ENCODE measurements at places on chromosomes 2 and 18.

DNA sequence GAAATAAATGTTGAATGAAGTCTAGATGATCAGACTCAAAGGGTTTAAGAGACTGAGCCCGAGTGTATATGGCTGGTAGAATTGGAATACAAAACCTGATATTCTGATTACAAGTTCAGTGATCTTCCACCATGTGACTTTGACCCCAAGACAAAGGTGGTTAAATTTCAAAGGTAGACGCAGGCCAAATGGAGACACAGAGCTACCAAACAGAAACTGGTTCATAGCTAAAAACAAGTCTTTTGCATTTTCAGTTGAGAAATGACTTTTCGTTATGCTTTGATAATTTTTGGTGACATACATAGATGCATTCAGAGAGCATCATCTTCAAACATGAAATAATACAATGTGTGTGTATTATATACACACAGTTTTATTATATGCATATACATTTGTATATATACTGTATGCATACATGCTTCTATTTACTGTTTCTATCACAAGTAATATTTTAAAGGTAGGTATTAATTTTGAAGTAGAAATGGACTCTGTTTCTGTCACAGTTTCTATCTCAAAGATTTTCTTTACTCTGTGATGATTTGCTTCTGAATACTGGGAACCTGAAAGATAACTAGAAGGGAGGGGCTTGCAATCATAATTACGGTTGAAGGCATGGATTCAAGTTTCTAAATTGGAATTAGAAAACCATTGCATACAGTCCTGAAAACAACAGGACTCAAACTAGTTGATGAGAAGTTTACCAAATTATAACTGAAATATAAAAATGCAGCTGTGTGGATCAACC is 142.3 kb downstream of the ABCA12 start:
- DNase-seq = no peak

- DNase-seq = no peak
These were observed 218.9 kb upstream of the COPS8 start for GRCh38 chr2:236866542-236867340.

- DNase-seq = no peak
These were observed 60.0 kb downstream of the ZEB2 start for GRCh38 chr2:144459937-144460336.

GRCh38 chr2:48531141-48531648 is 1.2 kb downstream of the STON1 start:
- DNase-seq = no peak

DNA sequence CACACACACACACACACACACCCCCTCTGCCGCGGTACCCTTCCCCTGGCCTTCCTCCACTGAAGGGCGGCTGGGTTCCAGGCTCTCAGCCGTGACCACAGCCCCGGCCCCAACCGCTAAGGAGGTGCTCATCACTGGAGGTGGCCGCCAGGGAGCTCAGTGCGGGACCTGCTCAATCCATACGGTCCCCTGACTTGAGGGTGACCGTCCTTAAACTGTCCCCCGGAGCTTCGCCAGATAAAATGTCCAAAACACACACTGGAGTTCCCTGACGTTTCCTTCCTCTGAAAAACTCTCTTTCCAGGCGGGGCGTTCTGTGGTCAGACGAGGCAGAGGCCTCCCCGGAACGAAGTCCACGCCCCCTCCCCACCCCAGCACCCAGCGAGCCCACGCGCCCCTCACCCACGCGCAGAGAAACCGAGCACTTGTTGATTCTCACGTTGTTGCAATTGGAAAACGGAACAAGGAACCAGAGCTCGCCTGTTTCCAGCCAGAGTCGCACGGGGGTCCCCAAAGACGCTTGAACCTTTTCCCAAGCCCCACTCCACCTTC is 1.4 kb downstream of the MBP start:
- peak; percentile 61 for DNase-seq

GRCh38 chr18:73688851-73689711 is 458.6 kb downstream of the FBXO15 start:
- no peak for DNase-seq

DNA sequence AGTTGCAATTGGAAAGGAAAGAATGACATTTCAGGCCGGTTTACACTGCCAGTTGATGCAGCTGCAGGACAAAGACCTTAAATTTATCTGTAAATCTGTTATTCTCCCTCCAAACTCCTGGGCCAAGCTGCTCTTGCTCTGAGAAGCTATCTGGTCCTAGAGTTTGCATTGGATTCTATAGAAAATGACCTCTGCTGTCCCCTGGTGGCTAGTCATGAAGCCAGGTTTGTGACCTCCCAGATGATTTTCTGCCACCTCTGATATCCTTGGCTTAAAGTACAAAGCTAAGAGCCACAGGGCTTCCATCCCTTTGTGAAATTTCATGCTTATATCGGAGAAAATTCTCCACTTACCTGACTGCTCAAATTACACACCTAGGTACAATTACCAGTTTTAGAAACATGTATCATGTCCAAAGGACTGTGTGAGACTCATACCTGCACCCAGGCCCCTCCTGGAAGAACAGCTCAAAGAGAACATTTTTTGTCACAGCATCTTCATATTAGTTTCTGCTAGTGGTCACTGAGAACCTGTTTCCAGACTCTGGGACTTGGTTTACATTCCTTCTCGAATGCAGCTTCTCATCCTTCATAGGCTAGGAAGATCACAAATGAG is 28.9 kb upstream of the IER3IP1 start:
- peak; percentile 31 for DNase-seq

GRCh38 chr2:27042159-27042661 is 9.3 kb upstream of the AGBL5 start:
- DNase-seq = no peak

DNA sequence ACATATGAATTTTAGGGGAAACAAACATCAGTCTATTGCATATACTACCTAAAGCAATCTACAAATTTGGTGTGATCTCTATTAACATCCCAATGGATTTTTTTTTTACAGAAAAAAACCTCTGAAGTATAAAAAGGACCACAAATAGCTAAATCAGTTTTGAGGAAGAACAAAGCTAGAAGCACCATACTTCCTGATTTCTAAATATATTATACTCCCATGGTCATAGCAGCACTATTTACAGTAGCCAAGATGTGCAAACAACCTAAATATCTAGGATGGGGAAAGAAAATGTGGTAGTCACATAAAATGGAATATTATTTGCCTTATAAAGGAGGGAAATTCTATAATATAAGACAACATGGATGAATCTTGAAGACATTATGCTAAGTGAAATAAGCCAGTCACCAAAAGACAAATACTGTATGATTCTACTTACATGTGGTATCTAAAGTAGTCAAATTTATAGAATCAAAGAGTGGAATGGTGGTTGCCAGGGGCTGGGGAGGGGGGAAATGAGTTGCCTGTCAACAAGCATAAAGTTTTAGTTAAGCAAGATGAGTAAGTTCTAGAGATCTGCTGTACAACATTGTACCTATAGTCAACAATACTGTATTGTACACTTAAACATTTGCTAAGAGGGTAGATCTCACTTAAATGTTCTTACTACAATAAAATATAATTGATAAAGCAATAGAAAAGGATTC is 17.6 kb upstream of the CASP8 start:
- no peak for DNase-seq

- no peak for DNase-seq
These were observed 154.7 kb downstream of the MAP2 start for GRCh38 chr2:209578394-209579001.

- DNase-seq = no peak
These were observed 46.1 kb downstream of the SERTAD2 start for GRCh38 chr2:64607381-64608304.

DNA sequence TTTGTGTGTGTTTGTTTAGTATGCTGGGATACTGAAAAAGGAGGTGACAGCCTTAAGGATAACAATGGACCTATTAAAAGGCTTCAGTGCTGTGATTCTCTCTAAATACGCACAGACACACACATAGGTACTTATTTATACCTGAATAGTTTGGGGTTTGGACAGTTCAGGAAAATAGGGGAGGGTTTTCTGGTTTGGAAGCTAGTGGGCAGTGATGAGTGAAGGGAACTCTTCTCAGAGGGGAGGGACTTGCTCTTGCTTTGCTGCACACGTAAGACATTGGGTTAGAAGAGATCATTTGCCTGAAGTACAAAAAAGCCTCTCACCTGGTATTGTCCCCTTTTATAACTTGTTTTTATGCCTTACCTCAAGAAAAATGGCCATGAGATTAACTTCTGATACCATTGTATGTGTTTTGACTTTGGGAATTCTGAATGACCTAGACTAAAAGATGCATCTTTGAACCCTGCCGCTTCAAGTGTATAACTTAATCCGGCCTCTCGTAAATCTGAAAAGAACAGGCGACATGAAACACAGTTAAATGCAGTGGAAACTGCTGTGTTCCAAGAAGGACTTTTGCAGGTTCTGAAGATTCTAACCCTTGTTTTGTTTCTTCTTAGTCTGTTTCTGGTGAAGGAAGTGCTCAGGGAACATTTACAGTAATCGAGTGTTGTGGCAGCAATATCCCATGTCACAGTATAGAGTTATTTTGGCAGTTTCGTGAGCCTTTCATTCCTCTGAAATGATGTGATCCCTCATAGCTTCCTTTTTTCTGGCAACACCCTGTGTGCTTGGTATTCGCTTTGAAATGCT is 2.5 kb downstream of the CRIM1 start:
- DNase-seq = no peak
